ENCODE measurements at places on chromosomes 16 and 17.

DNA sequence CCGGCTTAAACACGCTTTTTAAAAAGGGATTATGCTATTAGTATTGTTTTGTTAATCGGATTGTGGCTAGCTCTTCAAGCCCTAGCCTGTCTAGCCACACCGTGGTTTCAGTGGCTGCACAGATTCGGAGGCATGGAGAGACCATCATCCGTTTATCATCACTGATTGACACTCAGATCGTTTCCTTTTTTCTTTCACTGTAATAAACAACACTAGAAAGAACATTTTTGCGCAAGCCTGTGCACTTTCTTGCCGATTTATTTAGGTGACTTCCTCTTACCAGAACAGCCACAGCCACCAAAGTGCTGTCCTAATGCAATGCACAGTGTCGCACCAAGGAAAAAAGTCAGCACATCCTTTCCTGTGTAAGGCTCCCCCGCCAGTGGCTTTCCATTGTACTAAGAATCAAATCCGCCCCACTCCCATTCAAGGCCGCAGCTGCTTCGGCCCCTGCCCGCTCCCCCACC lies 78.2 kb downstream of the CRISPLD2 start:
- no peak for DNase-seq

DNA sequence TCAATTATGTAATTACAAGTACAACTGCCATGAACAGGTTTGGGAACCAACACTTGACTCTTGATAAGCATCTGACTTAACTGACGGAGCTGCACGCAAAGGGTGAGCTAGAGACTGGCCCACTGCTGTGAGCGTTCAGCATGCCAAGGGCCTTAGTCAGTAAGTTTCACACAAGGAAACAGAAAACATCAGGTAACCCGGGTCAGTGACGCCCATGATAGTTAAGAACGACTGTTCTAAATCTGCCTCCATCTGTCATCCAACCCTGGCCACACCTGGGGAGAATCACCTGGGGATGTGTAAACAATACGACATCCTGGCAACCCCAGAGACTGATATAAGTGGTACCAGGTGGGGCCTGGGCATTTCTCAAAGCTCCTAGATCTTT lies 12.3 kb downstream of the SMIM5 start:
- DNase-seq, result no peak

GRCh38 chr16:20303012-20303411 lies 24.3 kb downstream of the GP2 start:
- DNase-seq, result no peak

DNA sequence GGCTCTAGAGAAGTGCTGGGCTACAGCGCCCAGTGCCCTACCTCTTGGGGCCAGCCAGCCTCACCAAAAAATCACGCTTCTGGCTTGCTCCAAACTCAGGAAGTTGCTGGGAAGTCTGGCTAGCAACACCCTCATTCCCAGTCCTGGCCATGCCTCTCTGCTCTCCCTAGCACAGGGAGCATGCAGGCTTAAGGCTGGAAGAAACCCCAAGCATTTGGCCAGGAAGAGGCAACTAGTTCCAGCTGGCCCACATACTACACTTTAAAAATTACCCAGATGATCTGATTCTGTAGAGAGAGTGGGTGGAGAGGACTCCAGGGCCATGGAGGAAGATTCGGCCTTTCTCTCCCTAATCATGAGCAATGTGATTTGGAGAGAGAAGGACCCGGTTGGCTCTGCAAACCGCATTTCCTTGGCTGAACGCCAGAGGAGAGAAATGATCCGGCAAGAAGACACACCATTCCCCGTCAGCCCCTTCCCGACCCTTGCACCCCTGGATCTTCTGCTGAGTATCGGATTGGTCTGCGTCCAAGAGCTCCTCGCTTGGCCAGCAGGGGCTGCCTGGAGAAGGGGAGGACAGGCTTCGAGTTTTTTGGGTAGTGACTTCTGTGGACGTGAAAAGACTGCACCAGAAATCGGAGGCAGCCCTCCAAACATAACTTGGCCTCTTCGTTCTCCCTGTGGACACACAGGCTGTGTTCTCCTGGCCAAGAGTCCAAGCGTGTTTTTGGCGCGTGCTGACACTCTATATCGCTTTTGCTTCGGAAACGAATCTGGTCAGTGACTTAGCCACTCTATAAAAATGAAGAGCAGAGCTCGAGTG lies 406.3 kb downstream of the WWOX start:
- DNase-seq, result no peak

DNA sequence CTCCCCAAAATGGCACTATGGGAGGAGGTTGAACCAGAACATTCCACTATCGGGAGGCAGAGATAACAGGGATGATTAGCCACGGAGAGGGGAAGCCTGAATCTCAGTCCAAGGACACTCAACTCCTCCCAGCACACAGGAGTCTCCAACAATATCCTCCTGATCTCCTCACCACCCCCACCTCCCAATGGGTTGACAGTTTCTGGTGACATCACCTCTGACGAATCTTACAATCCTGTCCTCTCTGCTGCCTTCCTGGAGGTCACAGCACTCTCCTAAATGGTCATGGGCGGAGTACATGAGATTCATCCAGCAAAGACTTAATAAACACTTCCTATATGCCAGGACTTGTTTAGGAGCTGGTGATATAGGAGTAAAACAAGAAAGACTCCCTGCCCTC lies 80.9 kb downstream of the SLC6A2 start:
- DNase-seq, result no peak

- DNase-seq, result no peak
Measured at GRCh38 chr17:49438436-49439278, 24.0 kb upstream of the PHB1 start.

DNA sequence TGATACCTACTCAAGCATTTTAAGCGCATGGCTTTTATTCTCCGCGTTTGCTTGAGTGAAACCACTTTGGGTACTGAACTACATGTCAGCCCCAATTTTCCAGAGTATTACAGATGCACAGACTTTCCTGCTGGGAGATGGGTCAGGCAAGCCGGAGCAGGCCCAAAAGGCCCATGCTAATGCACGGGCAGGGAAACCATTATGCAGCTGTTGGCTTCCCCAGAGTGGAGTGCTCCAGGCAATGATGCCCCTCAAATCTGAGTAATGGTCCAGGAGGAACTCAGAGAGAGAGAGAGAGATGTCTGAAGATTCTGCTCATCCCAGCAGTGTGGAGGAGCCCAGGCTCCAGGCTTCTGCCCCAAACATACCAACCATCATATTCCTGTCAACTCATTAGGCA lies 80.2 kb downstream of the CDH11 start:
- DNase-seq, result no peak

DNA sequence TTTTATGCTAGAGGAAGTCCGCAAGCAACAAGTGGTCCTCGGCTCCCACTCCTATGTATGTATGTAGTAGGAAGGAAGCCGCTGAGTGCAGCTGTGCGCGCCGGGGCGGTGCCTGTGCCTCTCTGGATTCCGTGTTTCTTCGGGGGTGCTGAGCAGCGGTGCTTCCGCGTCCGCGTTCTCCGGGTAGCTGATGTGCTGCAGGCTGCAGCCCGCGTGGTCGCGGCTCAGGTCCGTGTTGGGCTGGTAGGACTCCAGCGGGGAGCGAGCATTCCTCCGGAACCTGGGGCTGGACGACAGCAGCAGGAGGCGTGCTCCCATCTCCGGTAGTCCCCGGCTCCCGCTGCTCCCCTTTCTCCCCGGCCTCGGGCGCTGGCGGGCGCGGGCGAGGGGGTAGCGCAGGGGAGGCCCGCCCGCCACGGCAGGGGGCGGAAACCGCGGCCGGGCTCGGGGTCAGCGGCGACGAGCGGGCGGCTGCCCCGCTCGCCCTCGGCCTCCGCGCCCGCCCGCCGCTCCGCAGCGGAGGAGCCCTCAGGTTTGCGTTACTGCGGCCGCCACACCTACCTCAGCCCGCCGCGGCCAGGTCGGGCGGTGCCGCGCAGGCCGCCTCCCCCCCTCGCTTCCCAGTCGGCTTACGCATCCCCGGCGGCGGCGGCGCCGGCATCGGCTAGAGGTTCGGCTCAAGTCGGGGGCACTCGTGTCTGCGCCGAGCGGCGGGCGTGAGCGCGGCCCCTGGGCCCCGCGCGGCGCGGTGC lies 487 bp downstream of the C17orf67 start:
- DNase-seq, result peak; percentile 79

DNA sequence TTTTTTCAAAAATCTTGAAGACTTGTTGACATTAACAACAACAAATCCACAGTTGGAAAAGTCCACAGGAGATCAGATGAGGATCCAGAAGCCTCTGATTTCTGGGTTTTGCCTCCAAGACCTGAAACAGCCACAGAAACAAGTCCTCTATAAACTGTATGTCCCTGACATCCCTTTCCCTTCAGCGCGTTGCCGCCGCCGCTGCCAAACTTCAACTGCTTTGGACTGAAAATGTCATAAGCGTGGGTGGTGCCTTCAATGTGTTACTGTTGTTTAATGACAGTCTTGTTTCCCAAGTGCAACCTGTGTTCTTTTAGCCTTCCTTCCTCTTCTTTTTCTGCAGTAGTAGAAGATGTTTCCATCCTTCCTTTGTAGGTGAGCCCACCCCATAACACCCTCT lies 334.9 kb downstream of the SHISA9 start:
- DNase-seq, result no peak

GRCh38 chr17:10844621-10845387 lies 6.9 kb upstream of the PIRT start:
- peak; percentile 77 for DNase-seq

DNA sequence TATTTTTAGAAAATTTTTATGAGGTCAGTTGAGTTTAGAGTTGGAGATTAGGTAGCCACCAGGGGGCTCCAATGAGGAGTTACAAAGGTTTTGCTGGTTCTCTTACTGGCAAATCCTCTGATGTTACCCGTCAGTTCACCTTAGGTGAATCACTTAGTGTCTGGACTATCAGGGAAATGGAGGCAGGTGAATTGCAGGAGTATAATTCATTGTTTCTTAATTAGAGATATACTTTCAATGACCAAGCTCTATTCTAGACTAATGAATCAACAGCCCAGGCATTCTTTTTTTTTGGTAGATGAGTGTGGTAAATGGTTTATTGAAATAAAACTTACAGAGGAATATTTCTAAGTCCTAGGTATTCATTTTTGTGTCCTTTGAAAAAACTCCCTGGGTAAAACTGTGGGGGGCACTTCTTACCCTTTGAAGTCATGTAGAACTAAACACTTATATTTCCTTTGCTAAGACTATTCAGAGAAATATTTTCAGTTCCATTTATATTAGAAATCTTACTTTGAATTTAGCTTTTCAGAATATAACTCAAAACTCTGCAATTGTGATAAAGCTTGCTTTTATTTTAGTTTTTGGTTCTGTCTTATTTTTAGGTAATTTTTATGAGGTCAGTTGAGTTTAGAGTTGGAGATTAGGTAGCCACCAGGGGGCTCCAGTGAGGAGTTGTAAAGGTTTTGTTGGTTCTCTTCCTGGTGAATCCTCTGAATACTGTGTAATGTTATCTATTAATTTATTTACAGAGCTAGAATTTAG lies 17.7 kb downstream of the PSMD11 start:
- peak; percentile 74 for DNase-seq

GRCh38 chr17:39579318-39580081 lies 28.2 kb downstream of the NEUROD2 start:
- no peak for DNase-seq

- DNase-seq, result peak; percentile 23
Measured at GRCh38 chr17:45906927-45907622, 12.7 kb downstream of the MAPT start.

DNA sequence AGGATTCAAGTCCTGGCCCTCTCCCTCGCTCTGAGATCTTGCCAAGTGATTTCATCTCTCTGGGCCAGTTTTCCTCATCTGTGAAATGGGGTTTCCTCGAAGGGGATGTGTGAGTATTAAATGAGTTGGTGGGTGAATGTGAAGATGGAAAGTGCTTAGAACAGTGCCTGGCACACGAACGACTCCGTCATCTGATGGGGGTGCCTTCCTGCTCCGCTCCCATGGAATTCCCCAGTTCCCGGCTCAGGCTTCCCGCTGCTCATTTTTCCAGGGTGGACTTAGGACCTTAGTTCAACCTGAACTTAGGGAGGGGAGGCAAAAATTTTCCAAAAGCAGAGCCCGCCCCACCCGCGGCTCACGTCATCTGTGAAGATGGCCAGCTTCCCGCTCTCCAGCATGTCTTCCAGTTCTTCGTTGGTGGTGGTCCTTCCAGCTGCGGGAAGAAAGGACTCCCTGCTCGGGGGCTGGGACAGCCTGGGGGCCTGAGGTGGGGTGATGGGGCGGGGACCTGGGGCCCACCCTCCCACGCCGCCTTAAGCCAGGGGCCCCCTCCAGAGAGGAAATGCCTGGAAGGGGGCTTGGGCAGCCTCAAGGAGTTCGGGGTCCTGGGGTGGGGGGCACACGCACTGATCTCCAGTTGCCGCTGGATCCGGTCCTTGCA lies 11.4 kb downstream of the HSD3B7 start:
- no peak for DNase-seq

- no peak for DNase-seq
Measured at GRCh38 chr16:49704586-49705155, 151.2 kb downstream of the ZNF423 start.

DNA sequence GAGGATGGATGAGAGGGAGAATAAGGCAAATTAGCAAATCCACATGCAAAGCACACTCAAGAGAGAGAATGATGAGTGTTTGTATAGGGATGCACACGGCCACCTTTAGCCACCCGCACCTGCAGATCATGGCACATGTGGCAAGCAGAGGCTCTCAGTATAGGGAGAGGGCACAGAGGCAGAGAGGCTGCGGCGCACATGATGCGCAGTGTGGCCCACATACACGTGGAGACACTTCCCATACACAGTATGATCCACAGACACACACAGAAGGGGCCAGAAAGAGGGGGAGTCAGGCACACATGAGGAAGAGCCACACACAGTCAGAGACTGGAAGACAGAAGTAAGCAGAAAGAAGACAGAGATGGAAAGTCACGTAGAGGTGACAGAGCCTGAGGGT lies 6.5 kb upstream of the CHD3 start:
- no peak for DNase-seq

DNA sequence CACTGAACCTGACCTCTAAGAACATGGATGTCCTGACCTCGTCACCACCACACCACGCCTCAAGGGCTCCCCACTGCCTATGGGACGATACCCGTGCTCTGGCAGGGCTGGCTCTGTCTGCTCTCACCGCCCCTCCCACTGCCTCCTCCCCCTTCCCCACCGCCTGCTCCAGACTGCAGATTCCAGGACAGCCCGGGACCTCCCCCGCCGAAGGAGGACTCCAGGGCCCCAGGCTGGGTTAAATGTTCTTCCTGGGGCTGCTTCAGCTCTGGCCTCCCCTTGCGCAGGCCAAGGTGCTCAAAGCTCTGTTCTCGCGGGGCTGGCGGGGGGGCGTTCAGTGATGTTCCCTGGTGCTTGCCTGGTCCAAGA lies 3.1 kb downstream of the NPW start:
- peak; percentile 30 for DNase-seq

DNA sequence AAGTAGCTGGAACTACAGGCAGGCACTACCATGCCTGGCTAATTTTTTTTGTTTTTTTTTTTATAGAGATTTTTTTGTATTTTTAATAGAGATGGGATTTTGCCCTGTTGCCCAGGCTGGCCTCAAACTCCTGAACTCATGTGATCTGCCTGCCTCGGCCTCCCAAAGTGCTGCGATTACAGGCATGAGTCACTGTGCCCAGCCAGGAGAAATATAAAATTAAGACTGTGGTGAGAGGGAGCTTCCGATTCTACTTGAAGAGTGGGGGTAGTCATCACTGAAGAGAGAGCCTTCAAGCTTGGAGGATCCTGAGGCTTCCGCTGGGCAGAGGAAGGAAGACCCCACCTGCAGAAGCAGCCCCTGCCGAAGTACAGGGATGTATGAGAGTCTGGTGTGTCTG lies 34.4 kb upstream of the RGS9 start:
- DNase-seq, result no peak
